Activated T-cell treated with anti-CD3 and anti-CD28 coated beads for 48 hours (primary cell): ENCODE measurements at places on chromosomes 2 and 18.

- no peak for DNase-seq
Measured at GRCh38 chr2:218709908-218710307, 727 bp upstream of the TTLL4 start.

DNA sequence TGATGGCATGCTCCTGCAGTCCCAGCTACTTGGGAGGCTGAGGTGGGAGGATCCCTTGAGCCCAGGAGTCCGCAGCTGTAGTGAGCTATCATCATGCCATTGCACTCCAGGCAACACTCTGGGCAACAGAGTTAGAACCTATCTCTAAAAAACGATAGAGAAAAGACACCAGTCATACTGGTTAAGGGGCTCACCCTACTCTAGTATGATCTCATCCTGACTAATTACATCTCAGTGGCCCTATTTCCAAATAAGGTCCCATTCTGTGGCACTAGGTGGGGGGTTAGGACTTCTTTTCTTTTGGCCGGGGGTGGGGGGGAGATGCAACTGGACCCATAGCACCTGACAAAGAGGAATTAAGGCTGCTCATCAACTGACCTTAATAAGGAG is 163.2 kb upstream of the NCK2 start:
- DNase-seq = no peak

GRCh38 chr2:180202467-180202951 is 195.4 kb upstream of the CWC22 start:
- no peak for DNase-seq

- DNase-seq = no peak
Measured at GRCh38 chr2:173232956-173233744, 121.5 kb upstream of the CDCA7 start.

DNA sequence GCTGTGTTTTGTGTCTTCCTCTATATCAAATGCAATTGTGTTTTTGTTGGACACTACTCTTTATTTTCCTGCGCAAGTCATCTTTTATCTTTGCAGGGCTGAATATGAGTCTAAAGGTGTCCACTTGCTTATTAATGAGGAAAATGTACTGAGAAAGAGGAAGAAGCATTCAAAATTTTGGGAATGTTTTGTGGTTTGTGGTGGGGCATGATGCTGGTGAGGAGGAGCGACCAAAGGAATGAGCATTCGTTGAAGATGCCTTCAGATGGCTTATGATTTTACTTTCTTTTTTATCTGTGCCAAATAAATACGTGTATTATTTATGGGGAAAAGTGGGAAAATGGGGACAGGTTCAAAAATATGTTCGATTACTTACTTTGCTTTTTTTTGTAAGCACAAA is 63.9 kb upstream of the SMIM21 start:
- no peak for DNase-seq

DNA sequence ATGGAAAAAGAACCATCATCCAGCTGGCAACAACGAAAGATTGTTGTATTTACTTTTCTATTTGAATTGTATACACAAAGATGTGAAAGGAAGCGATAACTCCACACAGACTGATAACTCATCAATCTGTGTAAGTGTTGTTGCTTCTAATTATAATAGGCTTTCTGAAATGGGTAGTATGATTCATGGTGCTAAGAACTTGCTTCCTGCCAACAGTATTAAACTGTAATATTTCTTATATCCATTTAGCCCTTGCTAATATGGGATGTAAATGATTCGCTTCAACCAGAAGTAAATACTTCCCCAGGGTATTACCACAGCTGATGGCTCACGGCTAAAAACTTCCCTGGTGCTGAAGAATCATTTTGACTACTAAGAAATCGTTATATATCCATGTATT is 70.2 kb downstream of the TMEM163 start:
- no peak for DNase-seq
